ENCODE measurements at places on chromosomes 1 and 21.

DNA sequence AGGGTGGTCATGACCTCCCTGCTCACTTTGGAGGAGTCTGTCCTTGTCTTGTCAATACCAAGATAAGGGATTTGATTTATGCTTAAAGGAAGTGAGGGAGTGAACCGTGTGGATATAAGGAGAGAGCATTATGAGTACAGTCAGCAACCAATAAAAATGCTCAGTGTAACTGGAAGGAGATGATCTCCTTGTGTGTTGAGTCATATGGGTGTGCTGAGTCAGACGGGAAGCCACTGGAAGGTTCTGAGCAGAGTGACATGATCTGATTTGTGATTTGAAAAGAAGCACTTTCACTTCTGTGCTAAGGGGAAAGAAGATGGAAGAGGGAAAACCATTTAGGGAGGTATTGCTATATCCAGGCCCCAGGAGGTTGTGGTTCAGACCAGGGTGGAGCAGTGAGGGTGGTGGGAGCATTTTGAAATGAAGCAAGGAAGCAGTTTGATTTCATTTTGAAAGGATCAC is 2.5 kb upstream of the BCL10 start:
- no peak for DNase-seq

DNA sequence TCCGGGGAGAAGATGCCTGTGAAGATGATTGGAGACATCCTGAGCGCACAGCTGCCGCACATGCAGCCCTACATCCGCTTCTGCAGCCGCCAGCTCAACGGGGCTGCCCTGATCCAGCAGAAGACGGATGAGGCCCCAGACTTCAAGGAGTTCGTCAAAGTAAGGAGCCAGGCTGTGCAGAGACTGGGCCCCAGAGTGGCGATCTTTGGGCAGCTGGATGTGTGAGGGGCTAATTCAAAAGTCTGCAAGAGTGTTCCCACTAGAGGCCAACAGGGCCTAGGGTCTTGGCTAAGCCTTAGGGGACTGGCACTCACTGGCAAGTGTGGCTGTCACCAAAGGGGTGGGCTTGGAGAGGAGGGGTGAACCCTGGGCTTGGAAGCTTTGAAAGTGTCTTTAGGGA is 50.4 kb downstream of the ATP5PO start:
- no peak for DNase-seq

DNA sequence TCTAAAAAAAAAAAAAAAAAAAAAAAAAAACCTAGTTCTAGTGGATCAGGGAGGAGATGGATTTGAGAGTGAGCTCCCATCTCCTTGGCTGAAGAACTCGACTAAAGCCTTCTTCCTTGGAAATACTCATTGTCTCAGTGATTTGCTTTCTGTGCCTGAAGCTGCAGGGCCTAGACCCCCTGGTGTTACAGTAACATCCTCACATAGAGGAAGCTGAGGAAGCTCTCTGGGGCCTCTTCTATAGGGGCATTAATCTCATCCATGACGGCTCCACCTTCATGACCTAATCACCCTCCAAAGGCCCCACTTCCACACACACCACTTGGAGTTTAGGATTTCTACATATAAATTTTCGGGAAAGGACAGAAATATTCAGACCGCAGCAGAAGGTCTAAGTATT is 95.9 kb upstream of the ETS2 start:
- no peak for DNase-seq

- DNase-seq: no peak
Measured at GRCh38 chr1:53281133-53281532, 42.8 kb upstream of the MAGOH start.

- no peak for DNase-seq
Measured at GRCh38 chr1:118202076-118202608, 17.1 kb upstream of the SPAG17 start.

- DNase-seq: no peak
Measured at GRCh38 chr1:225694151-225694603, 41.3 kb upstream of the ENAH start.

DNA sequence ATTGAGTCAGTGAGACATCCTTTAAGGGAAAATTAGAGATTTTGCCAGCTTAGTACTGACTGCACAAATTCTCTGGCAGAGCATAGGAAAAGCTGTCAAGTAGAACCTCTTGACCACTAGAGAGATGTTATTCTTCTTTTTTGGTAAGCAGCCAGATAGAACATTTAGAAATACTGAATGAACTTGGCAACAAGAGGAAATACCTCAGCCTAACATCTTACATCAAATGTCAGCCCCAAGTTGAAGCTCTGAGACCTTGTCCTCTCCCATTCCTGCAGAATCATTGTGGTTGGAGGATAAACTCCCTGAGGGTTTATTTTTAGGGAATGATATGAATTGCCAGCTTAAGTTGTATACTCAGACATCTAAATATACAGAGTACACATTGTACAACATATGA is 53.5 kb downstream of the MIGA1 start:
- no peak for DNase-seq

DNA sequence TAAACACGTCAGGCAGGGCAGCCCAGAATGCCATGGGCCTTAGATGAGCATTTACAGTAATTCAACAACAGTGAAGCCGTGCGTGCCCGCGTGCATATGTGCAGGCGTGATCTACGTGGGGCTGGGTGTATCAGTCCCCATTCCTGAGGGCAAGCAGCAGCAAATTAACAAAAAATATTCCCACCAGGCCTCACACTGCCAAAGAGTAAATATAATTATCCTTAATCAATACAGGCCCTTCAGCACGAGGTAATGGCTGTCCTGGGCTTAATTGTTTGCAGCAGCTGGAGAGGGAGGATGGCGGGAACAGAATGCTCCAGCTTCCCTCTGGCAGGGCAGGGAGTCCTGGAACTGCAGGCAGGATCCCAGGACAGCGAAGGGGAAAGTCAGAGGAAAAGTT is 91.8 kb downstream of the DDX20 start:
- no peak for DNase-seq

- DNase-seq: no peak
Measured at GRCh38 chr1:211371406-211372105, 44.9 kb downstream of the TRAF5 start.

DNA sequence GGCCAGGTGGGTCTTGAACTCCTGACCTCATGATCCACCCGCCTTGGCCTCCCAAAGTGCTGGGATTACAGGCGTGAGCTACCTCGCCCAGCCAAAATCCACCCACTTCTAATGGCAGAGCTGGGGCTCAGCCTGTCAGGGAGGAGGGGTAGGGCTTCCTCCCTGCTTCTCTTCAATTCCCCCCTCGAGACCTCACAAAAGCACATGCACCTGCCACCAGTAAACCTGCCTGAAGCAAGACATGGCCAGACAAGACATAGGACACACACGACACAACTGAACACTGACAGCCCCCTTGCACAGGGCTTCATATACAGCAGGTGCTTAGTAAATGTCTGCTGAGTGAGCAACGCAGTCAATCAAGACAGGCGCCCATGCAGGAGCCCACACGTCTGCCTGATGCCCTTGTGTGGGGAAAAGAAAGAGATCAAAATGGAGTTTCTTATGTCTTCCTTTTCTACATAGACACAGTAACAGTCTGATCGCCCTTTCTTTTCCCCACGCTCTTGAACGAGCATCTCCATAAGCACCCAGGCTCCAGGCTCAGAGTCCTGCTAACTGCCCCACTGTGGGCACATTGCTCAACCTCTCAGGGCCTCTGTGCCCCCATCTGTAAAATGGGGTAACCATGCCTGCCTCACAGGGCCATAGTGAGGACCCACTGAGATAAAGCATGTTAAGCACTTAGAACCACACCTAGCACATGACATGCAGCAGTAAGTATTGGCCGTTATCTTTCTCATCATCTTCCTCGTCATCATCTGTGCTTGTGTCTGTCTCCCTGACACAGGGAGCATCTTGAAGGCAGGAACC is 8.8 kb downstream of the SDC3 start:
- no peak for DNase-seq

- DNase-seq: no peak
Measured at GRCh38 chr1:234256359-234256758, 116.9 kb upstream of the COA6 start.

- DNase-seq: no peak
Measured at GRCh38 chr1:60225486-60225885, 151.9 kb upstream of the C1orf87 start.

GRCh38 chr1:209198961-209199750 is 384.4 kb upstream of the CAMK1G start:
- no peak for DNase-seq

Data from activated T-cell treated with anti-CD3 and anti-CD28 coated beads for 1 hour (primary cell).